Upper lobe of right lung (tissue), 1 donor: ENCODE measurements at places on chromosomes 11 and 22. TPM values are rescaled to one million over a fixed set of nuclear protein-coding genes. Genes with fewer than 3 reads are reported as not detected.

DNA sequence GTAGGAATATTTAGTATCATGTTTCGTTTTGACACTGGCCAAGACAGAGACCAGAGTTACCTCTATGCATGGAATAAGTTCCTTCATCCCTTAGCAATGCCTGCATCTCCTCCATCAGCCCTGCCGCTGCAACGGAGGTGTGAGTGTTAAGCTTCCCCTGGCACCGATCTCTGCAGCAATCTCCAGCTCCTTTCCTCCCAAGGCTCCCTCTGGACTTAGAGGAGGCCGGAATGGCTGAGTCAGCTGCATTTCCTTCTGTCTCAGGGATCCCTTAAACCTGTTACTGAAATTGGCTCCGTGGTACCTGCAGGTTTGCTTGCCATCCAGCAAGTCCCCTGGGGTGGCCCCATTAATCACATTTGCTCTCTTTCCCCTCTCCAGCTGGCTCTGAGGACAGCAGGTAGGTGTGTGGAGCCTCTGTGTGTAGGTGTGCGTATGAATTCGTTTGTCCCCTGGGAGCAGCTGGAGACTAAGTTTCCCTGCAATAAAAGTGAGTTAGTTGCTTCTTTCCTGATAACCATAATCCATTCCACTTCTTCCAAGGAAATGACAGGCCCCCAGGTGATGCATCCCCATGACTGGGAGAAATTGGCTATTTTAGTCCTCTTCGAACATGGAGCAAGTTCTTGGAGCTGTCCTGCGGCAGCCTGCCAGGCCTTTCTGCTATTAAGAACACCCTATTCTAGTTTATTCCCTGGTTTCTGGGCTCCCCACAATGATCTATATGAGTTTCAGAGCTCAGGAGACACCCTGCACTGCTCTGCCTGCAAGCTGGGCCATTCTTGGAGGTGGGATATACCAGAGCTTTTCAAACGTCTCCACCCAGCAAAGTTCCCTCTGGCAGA is 457.2 kb upstream of the CADM1 start:
- no peak overlapping the region for H3K27ac ChIP-seq
- no peaks in the 10 kb centered on the region for H3K27me3 ChIP-seq
- H3K36me3 ChIP-seq: no peaks in the 10 kb centered on the region
- DNase-seq: no peak

DNA sequence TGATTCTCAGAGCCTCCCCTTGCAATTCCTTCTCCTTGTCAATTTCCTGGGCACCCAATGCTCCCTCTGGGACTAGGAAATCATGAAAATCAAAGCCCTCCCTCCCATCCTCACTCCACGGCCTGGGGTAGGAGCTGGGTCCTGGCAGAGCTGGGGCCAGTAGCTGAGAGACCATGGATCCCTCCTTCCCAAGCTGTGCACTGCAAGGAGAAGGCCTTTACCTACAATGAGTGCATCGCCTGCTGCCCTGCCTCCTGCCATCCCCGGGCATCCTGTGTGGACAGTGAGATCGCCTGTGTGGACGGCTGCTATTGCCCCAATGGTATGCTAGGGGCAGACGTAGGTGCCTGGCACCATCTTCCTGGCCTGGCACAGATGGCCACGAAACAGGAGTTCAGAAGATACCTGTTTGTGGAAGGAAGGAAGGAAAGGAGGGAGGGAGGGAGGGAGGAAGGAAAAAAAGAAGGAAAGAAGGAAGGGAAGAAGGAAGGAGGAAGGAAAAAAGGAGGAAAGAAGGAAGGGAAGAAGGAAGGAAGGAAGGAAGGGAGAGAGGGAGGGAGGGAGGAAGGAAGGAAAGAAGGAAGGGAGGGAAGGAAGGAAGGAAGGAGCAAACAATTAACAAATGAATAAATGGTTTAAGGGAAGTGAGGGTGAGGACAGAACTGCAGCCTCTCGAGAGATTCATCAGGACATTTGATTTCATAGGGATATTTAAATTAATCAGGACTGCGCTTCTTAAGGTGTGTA is 12.5 kb downstream of the OTOG start:
- no peaks in the 10 kb centered on the region for H3K27me3 ChIP-seq
- no peak for DNase-seq
- H3K27ac ChIP-seq: no peak overlapping the region

GRCh38 chr11:85643191-85643614 is 4.6 kb upstream of the TMEM126A start:
- no peak overlapping the region for H3K27ac ChIP-seq
- no peaks in the 10 kb centered on the region for H3K27me3 ChIP-seq
- peaks cover 8% of the 10 kb centered on the region for H3K4me1 ChIP-seq
- DNase-seq: no peak
- peaks cover 5% of the 10 kb centered on the region for H3K36me3 ChIP-seq

DNA sequence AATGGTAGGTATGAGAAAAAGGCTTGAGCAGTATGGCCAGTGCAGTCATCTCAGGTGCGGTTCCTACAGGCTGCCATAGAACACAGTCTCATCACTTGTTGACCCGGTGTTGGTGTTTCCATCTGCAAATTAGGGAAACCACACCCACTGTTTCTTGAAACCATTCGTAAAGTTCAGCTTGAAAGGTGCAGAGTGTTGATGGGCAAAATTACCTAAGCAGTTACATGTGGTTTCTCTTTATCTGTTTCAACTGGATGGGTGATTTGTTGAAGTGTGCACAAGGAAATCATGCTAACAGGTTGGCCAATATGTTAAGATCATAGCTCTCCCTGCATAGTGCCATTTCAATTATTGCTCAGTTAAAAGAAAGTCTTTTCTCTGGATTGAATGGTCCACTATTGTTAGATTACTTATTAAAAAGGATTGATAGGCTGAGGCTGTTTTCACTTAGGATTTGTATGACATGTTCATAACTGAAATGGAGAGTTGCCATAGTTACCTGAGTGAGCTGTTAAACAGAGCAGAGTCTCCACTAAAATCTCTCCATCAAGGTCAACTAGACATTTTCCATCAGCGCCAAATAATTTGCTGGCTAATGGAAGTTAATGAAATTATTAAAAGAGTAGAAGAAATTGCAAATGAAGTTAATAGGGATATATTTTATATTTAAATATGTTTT is 203.1 kb upstream of the MTMR2 start:
- H3K4me1 ChIP-seq: peaks cover 3% of the 10 kb centered on the region
- no peaks in the 10 kb centered on the region for H3K36me3 ChIP-seq
- DNase-seq: no peak
- no peak overlapping the region for H3K4me3 ChIP-seq
- H3K27me3 ChIP-seq: no peaks in the 10 kb centered on the region

GRCh38 chr22:19693981-19694670 is 20.2 kb upstream of the SEPTIN5 start:
- no peak overlapping the region for H3K4me3 ChIP-seq
- peak; percentile 30 for DNase-seq
- H3K27ac ChIP-seq: no peak overlapping the region
- no peaks in the 10 kb centered on the region for H3K36me3 ChIP-seq

GRCh38 chr11:78290293-78291176 is 101.8 kb downstream of the USP35 start:
- peaks cover 18% of the 10 kb centered on the region for H3K4me1 ChIP-seq
- DNase-seq: no peak
- H3K27ac ChIP-seq: peak overlapping the region; percentile 56
- H3K27me3 ChIP-seq: no peaks in the 10 kb centered on the region
- no peak overlapping the region for H3K4me3 ChIP-seq

- H3K36me3 ChIP-seq: no peaks in the 10 kb centered on the region
- no peaks in the 10 kb centered on the region for H3K27me3 ChIP-seq
- no peaks in the 10 kb centered on the region for H3K4me1 ChIP-seq
- no peak for DNase-seq
Observed at GRCh38 chr11:29159552-29160465, 857.0 kb downstream of the KCNA4 start.

CCDC34 gene
- 1.6 TPM for total RNA-seq
